ENCODE measurements at places on chromosomes 5 and 9. TPM values are rescaled to one million over a fixed set of nuclear protein-coding genes. Genes with fewer than 3 reads are reported as not detected.

The C6 gene
- total RNA-seq: 4.3 TPM

DNA sequence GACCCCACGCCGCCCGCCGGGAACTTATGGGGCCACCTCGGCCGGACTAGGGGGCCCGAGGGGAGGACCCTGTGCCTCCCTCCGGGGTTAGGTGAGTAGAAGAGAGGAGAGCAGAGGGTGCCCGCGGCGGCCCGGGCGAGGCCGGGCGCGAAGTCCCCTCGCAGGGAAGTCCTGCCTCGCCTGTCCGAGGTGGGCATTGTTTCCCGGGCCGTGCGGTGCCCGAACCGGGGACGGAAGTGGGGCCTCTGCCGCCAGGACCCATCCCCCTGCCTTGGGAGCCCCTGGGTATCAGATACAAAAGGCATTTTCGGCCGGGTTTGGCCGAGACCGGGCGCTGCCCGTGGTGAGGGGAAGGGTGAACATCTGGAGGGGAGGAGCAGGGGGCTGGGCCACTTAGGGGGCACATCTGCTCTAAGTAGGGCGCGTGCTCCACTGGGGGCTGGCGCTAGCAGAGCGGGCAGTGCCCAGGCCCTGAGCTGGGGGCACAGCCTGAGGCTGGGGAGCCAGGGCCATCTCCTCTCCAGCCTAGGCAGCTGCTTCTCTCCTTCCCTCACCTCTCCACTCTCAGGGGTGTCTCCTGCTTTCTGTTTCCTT lies 48.2 kb downstream of the DAB2IP start:
- H3K27me3 ChIP-seq: peaks cover 6% of the 10 kb centered on the region
- H3K36me3 ChIP-seq: no peaks in the 10 kb centered on the region

DNA sequence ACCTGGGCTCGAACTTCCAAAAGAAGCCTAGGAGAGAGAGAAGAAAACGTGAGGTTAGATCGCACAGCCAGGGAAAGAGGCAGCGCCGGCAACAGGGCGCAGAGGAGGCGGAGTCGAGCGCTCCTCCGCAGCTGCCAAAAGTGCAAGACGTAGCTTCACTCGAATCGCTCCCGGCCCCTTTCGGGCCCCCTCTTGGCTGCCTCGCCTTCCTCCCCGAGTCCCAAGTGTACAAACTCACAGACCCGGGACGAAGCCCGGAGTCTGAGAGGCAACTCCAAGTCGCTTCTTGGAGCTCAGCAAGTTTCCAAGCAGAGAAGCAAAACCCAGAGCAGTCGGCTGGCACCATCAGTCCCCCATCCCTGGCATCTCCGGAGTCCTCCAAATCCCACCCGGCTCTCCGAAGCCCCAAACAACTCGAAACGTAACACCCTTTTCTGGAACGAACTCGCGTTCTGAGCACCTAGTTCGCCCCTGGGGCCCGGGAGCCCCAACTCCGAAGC lies 1.2 kb downstream of the MIER3 start:
- peak overlapping the region; percentile 71 for H3K4me3 ChIP-seq
- H3K4me1 ChIP-seq: peaks cover 20% of the 10 kb centered on the region
- peak; percentile 84 for DNase-seq
- no peaks in the 10 kb centered on the region for H3K27me3 ChIP-seq

GRCh38 chr9:131731237-131731636 lies 8.6 kb downstream of the RAPGEF1 start:
- peak overlapping the region; percentile 67 for H3K27ac ChIP-seq
- H3K36me3 ChIP-seq: no peaks in the 10 kb centered on the region
- no peaks in the 10 kb centered on the region for H3K27me3 ChIP-seq
- H3K4me3 ChIP-seq: no peak overlapping the region
- no peak for DNase-seq

Measured in suprapubic skin (tissue), 4 donors.